ENCODE measurements at places on chromosomes 6 and 20.

GRCh38 chr6:53066077-53066417, 843 bp downstream of the FBXO9 start:
- no peak for DNase-seq

DNA sequence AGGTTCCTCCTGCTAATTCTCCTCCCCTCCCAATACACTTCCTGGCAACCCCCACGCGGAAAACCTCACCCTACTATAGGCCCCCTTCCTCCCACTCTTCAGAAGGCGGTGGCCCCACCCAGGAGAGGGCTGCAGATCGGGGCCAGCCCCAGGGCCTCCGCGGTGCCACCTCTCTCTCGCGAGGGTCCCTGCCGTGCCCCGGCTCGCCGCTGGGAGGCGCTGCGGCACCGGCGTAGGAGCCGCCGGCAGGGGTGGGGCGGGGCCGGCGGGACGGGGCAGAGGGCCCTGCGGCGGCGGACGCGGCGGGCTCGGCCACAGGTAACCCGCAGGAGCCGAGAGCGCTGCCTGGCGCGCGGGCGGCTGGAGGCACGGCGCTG, at the start of gene ANKRD6:
TSS of gene ANKRD6 (plus strand) at position 278 of the 377 bp plus-strand sequence. CDS start 133,825 bp downstream, outside the sequence.
- no peak for DNase-seq

- no peak for DNase-seq
Measured at GRCh38 chr20:53387983-53388675, 205.5 kb downstream of the ZNF217 start.

GRCh38 chr6:88605271-88605670, 358.1 kb downstream of the RNGTT start:
- DNase-seq = no peak

DNA sequence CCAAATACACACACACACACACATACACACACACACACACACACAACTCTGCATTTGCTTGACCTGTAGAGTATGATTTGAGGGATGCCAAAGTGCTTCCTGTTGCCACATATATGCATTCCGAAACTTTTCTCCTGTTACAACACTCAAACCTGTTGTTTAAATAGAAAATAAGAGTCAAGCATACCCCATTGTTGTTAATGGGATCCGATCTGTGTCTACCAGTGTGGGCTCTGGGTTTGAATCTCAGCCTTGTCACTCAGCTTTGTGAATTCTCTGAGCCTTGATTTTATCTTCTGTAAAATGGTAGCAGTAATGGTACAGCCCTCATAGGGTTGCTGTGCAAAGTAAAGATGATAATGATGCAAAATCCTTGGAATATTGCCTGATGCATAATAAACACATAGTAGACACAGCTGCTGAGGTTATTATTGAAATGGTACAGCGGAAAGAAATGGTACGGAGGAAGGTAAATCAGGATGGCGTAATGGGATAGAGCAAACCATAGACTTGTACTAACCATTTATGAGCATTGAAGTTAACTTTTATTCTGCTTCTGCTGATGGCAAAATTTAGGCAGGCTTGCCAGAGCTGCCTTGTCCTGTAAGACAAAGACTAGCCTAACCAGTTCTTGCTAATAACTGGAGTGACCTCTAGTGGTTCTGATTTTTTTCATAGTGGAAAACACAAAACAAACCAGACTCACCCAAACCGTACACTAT, 113.5 kb upstream of the PHACTR1 start:
- no peak for DNase-seq

GRCh38 chr6:11683871-11684270, 94.7 kb downstream of the ADTRP start:
- no peak for DNase-seq

DNA sequence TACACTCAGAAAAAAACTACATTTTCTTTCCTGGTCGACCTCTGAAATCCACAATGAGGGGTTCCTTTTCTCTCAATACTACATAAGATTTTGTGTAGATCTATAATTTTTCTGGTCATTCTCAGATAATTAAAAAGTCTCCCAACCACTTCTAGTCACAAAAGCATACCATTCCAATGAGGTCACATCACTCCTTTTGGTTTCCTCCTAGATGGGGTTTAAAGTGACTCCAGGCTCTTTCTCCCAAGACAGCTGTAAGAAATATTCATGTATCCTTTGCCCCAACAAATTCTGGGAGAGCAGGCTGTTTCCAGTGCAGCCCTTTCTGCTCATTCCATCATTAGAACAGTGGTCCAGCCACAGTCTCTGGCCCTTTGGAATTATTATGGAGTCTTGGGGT, 43.1 kb upstream of the BEND6 start:
- DNase-seq = no peak

DNA sequence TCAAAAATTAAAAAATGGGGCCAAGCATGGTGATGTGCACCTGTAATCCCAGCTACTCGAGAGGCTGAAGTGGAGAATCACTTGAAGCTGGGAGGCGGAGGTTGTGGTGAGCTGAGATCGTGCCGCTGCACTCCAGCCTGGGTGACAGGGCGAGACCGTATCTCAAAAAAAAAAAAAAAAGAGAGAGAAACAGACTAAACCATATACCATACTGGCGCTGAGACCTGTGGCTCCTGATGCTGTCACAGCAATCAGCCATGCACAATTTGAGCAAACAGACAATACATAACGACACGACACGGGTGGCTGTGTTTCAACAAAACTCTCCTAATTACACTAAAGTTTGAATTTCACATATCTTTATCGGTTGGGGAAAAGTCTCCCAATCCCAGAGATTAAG, 14.9 kb upstream of the CBFA2T2 start:
- DNase-seq = no peak

DNA sequence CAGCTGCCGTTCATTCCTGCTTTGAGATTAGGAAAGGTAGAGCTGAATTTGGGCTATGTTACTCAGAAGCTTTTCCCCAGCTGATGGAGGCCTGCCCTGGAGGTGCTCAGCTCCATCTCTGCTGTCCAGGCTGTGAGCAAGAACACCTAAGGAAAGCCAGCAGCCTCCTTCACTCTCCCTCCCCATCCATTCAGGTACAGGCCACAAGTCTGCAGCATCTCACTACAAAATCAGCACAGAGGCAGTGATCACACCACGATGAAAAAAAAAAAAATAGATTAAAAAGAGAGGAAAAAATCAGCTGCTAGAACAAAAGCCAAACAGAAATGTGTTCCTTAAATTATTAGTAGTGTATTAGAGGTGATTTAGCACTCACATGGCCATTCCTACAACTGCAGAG, 515.0 kb downstream of the CDH26 start:
- DNase-seq = no peak

GRCh38 chr20:47258745-47259695, 97.5 kb downstream of the ZMYND8 start:
- peak; percentile 93 for DNase-seq

DNA sequence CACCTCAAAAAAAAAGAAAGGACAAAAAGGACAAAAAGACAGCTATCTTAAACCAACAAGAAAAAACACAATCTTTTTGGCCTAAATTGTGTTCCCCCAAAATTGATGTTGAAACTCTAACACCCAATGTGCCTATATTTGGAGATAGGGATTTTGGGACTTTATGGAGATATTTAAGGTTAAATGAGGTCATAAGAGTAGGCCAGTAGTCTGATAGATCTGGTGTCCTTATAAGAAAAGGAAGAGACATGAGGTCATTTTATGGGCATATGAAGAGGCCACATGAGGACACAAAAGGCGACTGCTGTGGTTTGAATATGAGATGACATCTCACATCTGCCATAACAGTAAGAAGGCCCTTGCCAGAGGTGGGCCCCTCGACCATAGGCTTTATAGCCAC, 49.5 kb downstream of the TRIM38 start:
- no peak for DNase-seq

Measured in foreskin melanocyte (primary cell).